ENCODE measurements at places on chromosomes 5 and 9. TPM values are rescaled to one million over a fixed set of nuclear protein-coding genes. Genes with fewer than 3 reads are reported as not detected.

Gene TICAM2
- total RNA-seq: 4.0 TPM

GRCh38 chr9:113569472-113570060 lies 106.0 kb downstream of the RGS3 start:
- DNase-seq: no peak

- DNase-seq: no peak
These were observed 223.8 kb downstream of the HSPA4 start for GRCh38 chr5:133275631-133276030.

DNA sequence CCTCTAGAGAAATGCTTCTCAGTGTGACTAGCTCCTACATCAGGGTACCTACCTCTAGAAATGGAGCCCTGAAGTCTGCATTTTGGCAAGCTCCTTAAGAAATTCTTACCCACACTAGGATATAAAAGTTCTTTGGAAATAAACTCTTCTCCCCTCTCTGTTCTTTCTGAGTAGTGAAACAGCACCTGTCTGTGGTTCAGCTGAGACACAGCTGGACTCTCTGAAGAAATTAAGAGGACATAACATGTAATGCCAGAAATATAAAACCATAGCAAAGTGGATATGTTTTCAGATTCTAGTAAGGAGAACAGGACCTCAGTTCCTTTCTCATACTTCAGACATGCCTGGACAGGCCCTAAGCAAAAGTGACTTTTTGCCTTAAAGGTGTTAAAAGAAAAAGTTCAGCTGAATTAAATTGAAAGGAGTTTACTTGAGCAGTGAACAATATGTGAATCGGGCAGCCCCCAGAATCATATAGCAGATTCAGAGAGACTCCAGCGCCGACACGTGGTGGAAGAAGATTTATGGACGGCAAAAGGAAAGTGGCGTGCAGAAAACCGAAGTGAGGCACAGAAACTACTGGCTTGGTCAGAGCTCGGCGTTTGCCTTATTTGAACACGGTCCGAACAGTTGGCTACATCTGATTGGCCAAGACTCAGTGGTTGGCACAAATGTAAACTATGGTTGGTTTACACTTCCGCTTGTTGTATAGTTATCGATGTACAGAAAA lies 64.5 kb downstream of the PRKACG start:
- no peak for DNase-seq

GRCh38 chr5:151905557-151905961 lies 19.1 kb downstream of the GLRA1 start:
- no peak for DNase-seq

DNA sequence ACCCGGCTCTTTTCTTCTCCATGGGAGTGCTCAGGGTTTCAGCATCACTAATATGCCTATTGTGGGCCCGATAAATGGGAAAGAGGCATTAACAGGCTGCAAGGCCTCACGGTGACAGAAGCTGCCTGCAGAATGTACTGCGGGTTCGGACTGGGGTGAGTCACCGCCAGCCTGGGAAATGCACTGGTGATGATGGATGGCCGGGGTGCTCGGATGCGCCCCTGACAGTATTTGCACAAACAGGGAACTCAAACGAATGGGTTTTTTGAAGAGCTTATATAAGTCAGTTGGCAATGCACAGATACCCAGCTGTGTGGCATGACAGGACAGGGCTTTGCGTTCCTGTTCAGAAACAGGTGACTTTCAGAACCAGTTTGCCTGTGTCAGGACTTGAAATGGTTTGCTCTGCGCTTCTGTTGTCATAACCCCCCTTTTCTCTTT lies 42.0 kb upstream of the PITX1 start:
- peak; percentile 17 for DNase-seq

Measured in chondrocyte (in vitro differentiated cells).